AG04450 (cell line): ENCODE measurements at places on chromosomes 3 and 15.

- no peak for DNase-seq
Observed at GRCh38 chr3:101725194-101725889, 928 bp downstream of the CEP97 start.

DNA sequence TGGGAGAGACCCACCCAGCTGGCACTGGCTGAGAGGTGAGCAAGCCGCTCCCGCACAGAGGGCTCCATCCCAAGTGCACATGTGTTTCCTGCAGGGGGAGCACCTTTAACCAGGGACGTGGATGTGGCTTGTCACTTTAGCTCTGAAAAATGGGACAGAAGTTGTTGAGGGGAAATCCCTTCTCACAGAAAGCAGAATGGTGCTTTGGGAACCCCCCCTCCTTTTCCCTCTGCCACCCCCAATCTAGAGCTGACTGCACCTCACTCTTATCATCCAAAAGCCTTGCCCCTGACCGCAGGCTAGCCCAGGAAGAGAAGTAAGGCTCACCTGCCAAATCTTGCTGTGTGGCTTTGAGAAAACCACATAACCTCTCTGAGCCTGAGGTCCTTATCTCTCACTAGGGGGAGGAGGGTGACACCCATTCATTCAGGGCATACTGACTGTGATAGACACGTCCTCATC lies 77.9 kb downstream of the RPN1 start:
- DNase-seq = no peak

DNA sequence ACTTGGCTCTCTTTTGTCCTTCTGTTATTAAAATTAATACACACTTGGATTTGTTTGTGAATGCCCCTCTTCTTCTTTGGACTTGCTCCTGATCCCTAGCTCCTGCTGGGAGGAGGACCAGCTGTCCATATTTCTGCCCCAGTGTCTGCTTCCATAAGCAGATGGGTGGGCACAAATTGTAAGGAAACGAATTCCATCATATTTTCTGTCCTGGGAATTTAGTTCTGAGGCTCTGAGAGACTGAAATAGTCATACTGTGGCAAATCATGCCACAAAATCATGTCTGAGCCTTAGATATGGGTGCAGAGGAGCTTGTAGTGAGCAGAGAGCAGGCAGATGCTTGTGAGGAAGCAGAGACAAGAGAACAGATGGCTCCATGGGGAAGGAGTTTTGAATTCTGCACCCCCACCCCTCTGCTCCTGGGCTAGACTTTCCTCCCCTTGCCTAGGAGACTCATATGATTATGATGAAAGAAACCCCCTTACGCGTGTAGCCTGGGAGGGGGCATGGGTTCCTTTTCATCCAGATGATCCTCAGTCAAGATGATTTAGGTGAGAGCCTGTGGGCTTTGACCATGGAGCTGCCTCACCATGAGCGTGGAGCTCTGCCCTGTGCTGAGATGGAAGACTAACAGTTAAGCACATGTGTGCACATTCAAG lies 50.6 kb downstream of the SV2B start:
- no peak for DNase-seq

DNA sequence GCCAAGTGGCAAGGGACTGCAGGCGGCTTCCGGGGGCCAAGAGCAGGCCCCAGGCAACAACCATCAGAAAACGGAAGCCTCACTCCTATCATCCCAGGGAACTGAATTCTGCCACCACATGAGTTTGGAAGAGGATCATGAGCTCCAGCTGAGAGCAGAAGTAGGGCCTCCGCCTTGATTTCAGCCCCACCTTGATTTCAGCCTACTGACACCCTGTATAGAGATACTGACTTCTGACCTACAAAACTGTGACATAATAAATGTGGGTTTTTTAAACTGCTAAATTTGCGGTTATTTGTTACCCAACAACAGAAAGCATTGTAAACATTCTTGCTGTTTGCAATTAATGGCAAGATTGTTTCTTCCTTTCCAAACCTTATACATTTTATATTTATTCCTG lies 21.6 kb upstream of the RARRES1 start:
- DNase-seq = no peak

DNA sequence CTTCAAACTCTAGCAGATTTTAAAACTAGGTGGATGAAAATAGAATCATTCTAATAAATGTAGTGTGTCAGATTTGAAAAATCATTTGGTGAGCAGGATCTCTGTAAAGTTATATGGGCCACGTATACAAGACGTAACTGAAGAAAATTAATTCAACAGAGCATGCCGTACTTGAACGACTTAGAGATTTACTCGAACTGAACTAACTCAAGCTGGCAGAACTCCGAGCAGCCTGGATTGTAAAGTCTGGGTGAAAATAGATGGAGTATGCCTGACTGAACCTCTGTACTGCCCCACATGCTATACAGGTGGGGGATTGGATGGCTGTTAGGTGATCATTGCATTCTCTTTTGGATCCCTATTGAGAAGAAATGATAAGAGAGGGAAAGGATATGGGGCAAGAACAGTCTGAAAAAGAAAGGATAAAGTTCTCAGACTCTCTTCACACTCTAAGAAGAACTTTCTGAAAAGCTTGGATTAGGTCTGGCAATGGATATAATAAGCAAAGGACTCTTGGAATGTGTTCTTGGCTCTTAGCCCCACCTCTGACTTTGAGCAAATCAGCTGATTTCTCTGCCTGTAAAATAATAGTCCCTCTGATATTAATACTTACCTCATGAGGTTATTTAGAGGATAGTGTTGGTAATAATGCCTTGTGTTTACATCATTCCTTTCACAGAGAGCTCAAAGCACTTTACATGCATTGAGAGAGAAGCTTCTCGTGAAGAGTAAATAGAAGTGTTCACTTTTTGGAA lies 147.5 kb downstream of the FILIP1L start:
- DNase-seq = no peak

GRCh38 chr15:42059661-42060476 lies 34.5 kb downstream of the PLA2G4D start:
- no peak for DNase-seq

DNA sequence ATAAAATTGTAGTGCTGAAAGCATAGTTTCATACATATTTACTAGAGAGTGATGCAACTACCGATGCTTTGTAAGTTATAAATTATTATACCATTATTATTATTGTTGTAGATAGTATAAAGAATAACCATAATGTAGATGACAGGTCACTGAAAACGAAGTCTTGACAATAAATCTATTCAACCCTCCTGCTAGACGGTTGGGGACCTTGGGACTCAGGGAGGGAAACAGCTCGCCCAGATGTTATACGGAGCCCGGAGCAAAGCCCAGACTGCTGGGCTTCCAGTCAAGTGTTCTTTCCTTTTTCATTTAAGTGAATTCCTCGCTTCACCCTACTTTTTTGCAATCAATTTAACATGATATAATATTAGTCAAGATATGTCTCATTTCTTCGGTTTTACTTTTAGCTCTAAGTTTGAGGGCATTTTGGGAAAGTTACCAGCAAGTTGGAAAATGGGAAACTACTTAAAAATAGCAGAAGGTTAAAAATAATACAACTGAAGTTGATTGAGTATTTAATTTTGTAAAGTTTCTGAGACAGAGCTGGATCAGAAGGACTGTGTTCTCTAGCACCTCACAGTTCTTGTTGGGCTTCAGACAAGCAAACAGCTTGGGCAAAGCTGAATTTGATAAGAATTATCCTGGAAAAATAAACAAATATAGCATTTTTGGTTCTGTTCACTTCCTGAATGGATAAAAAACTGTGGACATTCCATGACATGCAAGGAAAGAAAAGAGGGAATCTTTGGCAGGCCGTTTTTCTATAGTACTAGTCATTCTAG lies 173.4 kb upstream of the TP63 start:
- DNase-seq = no peak

DNA sequence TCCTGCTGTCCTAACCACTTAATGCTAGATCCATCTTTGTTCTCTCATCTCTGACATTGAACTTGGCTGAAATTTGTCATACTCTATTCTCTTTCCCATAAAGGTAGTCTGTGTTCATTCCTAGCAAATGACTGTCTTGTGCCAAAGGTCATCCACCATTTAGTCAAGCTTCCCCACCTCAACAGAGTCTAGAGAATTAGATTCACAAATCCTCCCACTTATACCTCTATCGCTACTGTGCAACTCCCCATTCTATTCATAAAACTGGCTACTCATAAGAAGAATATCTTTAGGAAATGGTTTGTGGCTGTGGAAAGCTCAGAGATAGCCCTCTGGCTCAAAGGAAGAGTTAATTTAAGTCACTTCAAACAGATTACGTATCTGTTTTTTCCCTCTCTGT lies 59.7 kb upstream of the MBNL1 start:
- no peak for DNase-seq

- no peak for DNase-seq
Observed at GRCh38 chr3:187739094-187739560, 6.1 kb downstream of the BCL6 start.

- DNase-seq = no peak
Observed at GRCh38 chr3:180409883-180410282, 192.1 kb upstream of the TTC14 start.

DNA sequence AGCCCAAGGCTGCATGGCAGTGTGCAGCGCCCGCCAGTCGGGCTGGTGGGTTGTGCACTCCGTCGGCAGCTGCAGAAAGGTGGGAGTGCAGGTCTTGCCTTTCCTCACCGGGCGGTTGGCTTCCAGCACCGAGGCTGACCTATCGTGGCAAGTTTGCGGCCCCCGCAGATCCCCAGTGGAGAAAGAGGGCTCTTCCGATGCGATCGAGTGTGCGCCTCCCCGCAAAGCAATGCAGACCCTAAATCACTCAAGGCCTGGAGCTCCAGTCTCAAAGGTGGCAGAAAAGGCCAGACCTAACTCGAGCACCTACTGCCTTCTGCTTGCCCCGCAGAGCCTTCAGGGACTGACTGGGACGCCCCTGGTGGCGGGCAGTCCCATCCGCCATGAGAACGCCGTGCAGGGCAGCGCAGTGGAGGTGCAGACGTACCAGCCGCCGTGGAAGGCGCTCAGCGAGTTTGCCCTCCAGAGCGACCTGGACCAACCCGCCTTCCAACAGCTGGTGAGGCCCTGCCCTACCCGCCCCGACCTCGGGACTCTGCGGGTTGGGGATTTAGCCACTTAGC lies 4.3 kb downstream of the ISL2 start:
- no peak for DNase-seq

GRCh38 chr3:111971533-111972130 lies 7.2 kb upstream of the ABHD10 start:
- DNase-seq = no peak

DNA sequence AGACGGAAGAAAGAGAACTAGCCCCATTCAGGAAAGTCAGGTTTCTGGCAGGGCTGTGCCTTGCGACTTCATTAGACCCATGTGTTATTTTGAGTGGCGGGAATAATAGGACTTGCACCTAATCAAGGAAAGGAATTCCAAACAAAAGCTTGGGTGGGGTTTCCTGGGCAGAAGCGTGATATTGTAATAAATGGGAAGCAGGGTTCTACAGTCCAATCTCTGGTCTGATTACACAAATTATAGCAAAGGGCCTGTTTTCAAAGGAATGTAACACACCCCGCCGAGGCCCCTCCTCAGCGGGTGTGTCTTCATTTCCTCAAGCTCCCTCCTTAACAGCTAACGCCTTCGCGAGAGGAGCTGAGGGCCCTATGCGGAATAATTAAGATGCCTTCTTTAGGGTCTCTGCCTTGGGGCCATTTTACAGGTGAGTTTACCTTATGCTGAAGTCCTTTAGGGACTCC lies 396.0 kb upstream of the C2CD4B start:
- no peak for DNase-seq

DNA sequence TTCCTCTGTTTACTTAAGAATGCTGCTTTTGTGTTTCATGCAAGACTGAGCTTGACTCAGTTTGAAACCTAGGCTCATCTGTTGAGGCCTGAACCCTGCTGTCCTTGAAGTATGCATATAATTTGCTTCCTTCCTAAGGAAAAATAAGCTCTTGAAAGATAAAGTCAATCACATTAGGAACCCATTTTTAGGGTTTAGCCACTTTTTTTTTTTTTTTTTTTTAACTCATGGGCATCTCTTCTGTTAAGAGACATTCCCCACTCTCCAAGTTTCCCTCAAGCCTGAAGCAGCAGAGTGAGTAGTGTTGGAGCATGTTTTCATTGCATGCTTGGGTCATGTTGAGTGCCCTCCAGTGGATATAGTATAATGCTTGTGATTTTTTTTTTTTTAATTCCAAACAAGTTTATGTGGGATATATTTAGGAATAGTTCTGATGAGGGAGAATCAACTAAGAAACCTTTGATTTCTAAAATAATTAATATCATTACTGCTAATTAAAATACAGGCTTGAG lies 3.6 kb downstream of the CTNNB1 start:
- no peak for DNase-seq

GRCh38 chr3:145483992-145484391 lies 677.0 kb downstream of the PLOD2 start:
- DNase-seq = no peak

GRCh38 chr3:119352034-119352609 lies 57.9 kb downstream of the ARHGAP31 start:
- DNase-seq = no peak

DNA sequence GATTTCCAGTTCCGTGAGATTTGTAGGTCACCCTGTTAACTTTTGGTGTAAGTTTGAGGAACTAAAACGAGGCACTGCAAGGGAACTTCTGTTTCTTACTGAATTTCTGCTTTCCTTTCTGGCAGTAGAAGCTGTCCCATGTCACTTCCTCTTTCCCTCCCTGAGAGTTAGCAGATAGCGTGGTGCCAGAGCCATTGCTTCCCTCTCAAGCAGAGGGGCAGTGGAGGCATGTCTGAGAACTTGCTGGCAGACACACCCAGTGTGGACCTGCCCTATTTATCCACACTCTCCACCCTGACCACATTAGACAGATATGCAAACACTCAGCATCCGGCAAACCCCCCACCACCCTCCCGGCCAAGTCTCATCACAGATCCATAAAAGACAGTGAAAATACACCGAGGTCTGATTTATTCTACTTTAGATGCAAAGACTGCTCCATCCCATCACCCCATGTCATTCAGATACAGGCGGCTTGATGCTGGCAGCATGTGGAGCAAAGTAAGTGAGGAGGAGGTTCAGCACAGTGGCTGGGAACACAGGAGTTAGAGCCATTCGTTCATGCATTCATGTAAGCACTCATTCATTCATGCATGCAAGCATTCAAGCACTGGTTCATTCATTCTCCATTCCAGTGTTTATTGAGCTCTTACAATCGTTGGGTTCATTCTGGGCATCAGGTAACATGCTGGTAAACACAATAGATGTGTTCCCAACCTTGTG lies 324.7 kb downstream of the SHQ1 start:
- no peak for DNase-seq

DNA sequence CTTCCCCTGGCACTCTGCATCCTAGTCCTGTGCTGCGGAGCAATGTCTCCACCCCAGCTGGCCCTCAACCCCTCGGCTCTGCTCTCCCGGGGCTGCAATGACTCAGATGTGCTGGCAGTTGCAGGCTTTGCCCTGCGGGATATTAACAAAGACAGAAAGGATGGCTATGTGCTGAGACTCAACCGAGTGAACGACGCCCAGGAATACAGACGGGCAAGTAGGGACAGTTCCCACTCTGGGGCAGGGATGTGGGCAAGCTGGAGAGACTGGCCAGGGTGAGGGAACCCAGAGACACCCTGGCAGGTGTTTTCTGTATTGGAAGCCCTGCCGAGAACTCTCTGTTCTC lies 247 bp downstream of the FETUB start:
- DNase-seq = no peak

DNA sequence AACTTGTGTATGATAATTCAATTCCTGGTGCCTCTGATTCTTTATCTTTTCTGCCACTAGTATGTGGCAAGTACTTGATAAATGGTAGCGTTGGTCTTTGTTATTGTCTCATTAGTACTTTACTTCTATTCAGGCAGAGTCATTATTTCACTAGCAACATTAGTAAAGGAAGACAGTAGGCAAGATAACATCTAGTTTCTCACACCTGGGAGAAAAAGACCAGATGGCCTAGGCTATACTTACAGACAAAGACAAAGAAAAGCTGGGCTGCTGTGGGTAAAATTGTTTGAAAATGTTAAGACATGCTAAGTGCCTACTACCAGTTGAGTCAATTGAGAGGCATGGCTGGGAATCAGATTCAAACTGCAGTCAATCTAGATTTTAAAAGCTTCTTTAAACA lies 198.7 kb upstream of the CMC1 start:
- no peak for DNase-seq
